ENCODE measurements at places on chromosomes 7 and 10.

GRCh38 chr10:38007991-38008390 is 2.5 kb upstream of the ZNF33A start:
- DNase-seq = no peak

GRCh38 chr7:15167912-15168311 is 265.4 kb upstream of the DGKB start:
- DNase-seq = no peak

DNA sequence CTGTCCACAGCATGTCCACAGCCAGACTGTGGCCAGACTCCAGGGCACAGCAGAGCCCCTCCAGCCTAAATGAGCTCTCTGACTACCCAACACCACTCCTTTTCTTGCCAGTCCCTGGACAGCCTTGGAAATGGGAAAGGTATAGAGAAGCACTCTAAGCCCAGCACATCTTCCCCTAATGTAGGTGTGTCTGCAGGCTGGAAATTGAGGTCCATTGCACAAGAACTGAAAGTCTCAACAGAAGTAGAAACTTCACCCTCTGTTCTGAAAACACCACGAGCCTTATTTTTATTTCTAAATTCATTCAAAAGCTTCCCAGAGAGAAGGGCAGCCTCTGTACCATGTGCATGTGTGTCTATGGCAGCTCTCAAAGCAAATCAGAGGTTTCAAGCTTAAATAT is 3.7 kb upstream of the KCNMA1 start:
- no peak for DNase-seq

- DNase-seq = no peak
These were observed 94.0 kb upstream of the TARP start for GRCh38 chr7:38367301-38367890.

DNA sequence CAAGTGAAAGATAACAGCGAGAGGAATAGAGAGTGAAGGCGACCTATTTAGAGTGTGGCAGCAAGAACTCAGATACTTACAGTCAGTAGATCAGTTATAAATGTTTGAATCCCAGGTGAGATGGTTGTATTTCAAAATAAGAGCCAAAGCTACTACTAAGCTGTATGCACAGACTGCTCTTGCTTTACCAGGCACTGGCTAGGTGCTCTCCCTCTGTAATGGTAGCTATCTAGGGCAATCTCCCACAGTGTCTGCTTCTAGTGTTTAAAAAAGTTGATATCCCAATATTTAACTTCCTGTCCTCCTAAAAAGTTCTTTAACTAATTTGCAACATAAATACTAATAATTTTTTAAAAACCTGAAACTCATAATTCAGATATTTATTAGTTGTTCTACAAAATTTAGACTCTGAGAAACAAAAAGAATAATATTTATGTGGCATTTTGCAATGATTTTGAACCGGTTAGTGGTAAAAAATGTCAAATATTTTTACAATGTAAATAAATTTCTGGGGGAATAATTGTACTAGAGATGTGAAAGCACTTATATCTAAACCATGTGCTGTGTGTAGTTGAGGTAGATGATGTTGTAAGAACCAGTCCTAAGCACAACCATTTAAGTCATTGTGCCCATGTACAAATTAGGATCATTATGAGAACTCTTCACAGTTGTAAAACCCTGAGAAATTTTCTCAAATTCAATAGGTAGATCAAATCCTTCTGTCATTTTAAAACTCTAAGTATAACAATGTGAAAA is 349.3 kb upstream of the SEMA3D start:
- no peak for DNase-seq

GRCh38 chr7:117036836-117037235 is 83.5 kb downstream of the ST7 start:
- no peak for DNase-seq

DNA sequence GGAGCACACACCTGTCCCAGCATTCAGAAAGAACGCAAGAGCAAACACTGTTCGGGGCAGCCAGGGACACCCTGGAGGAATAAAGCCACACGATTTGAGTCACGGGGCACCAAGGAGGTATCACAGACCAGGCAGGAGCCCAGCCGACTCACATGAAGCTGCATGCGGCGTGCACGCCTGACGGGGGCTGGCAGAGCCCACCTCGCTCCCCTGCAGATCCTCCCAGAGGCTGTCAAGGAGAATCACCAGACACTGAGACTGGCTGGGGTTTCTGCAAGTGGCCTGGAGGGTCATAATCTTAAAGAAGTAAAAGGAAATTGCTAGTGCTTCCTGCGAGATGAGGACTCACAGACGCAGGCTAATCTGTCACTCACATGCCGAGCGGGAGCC is 61.6 kb downstream of the TCERG1L start:
- no peak for DNase-seq

GRCh38 chr7:158247758-158248487 is 339.7 kb downstream of the PTPRN2 start:
- no peak for DNase-seq

- no peak for DNase-seq
These were observed 112.2 kb upstream of the GATA3 start for GRCh38 chr10:7942316-7942715.

DNA sequence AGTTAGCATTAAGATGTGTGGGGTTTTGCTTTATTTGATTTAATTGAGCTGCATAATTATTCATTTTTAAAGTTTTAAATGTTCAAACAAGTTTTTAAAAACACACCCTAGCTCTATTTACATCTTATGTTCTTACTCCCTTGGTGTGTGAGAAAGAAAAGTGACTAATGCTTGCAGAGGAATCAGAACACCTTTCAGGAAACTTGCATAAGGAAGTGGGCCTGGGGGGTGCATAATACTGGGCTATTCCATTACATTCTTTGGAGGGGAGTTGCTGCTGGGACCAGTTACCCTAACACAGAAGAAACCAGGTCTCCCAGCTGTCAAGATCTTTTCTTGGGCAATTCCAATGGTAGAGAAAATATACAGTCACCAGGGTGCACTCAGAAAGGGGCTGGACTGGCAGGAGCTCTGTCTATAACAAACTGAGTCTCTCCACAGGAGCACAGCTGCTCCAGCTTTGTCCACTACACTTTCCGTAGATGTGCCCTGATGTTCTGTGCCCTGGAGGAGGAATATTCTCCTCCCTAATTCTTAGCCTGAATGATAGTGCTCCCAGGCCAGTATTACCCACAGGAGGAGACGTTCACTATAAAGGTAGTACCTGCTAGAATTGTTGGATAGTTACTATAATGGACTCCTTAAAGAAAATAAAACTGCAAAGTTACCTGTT is 304.2 kb downstream of the CDC14C start:
- no peak for DNase-seq

GRCh38 chr7:105185290-105186010 is 171.4 kb downstream of the KMT2E start:
- no peak for DNase-seq

DNA sequence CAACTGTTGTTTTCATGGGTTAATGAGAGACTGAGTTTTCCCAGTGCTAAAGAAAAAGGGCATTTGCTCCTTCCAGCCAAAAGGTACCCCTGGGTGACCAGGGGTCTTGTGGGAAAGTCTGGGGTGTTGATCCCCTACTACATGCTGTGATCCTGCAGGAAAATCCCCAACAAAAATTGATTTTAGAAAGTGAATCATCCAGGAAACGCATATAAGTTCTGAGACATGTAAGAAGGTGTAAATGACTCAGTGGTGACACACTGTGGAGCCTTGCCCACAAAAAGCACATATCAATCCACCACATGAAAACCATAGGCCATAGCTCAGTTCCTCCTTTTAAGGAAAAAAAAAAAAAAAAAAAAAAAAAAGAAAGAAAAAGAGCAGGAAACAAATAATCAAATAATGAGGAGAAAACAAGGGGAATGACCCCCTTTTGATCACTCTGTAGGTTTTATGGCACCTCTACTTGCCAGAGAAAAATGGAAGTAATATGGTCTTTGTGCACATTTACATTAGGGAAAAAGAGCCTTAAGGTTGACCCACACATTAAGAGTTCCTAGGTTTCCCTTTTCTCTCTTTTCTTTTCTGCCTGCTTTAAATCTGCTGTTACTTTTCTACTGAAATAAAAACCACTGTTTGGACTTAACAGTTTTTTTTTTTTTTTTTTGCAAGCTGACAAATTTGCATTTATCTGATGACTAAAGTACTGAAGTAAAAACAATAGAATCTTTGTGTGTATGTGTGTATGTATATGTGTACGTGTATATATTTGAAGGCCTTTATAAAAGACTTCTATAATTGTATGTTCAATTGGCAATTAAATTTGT is 386.0 kb downstream of the KIF20B start:
- DNase-seq = no peak

GRCh38 chr7:20786779-20787659 is at the start of gene SP8:
Gene SP8 (minus strand): TSS chr7:20786886. CDS start chr7:20786798, 88 bp downstream.
- DNase-seq = no peak

GRCh38 chr10:33032654-33033151 is 74.7 kb upstream of the ITGB1 start:
- peak; percentile 30 for DNase-seq

- no peak for DNase-seq
These were observed 16.0 kb downstream of the MMRN2 start for GRCh38 chr10:86941426-86941825.

GRCh38 chr7:76206633-76207032 is 4.9 kb downstream of the SRRM3 start:
- DNase-seq = no peak

GRCh38 chr10:44293306-44293778 is 91.6 kb downstream of the CXCL12 start:
- no peak for DNase-seq

DNA sequence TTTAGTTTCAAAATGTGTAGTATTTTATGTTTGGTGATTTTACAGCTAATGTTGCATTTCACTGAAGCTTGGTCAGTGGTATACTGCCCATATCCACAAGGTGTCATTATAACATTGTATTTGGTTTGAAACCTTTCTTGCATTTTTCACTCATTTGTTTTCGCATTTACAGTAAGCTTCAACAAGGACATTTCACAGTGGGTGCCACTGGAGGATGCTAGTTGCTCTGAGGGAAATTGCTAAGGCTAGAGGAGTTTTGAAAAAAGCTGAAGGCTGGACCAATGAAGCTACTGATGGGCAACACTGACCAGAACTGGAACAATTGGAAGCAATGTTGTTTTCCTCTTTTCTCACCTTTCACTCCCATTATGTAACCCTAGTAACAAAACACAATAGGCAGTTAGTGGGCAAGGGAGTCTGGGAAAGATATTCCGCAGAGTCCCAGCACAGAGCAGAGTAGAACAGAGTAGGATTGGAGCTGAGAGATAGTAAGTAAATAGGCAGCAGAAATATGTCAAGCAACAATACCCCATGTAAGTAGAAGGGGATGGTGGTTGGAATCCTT is 23.6 kb upstream of the SRI start:
- DNase-seq = no peak

GRCh38 chr7:71191771-71192170 is 59.8 kb downstream of the GALNT17 start:
- no peak for DNase-seq

GRCh38 chr7:30238721-30239441 is 45.5 kb upstream of the ZNRF2 start:
- DNase-seq = peak; percentile 80

DNA sequence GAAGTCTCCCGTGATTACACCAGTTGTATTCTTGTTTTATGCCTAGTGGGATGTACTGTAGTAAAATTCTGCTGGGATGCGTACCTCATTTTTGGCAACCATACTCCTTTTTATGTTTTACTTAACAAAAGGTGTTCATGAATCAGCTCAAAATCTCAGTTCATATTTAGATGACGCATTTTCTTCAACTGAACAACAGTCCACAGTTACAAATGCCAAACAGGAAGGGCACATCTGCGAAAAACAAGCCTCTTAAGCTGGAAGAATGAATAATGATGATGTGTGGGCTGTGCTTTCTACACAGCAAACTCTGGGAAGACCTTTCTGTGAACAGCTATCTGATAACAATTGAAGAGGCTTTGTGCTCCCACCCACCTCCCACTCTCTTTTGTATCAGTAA is 68.4 kb upstream of the NRBF2 start:
- no peak for DNase-seq

DNA sequence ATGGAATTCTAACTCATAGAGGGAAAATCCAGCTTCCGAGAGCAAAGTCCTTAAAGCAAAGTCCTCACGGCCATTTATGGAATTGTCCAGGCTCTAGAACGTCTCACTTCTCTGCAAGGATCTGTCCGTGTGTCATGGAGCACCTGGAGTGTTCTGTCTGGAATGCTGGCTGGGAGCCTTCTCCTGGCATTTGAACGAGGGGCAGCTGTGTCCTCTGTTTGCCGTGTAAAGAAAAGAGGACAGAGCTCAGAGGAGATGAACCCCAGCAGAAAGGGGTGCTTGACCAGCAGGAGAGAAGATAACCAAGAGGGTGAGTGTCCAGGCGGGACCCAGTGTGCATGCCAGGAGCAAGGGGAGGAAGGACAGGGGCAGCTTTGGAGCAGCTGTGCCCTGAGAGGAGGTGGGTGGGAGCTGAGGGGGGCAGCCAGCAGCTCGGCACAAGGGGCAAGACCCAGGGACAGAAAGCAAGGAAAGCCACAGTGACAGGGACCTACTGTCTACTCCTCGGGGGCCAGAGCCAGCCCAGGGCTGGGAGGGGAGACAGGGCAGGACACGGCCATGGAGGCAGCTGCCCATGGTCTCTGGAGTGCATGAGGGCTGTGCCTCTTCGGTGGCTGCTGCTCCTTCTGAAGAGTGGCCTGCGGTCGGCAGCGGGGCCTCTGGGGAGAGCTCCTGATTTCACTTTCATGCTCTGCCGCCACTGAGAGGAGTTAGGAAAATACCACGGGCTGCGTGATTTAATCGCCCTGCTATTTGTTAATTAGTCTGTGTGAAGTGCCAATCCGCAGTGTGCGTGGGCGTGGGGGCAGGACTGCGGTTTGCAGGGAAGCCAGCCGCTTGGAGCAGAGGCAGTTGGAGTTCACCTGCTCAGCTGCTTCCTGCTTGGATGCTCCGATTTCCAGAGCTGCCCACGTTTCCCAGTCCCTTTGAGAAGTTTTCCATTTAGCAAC is 149.3 kb upstream of the SHH start:
- no peak for DNase-seq

DNA sequence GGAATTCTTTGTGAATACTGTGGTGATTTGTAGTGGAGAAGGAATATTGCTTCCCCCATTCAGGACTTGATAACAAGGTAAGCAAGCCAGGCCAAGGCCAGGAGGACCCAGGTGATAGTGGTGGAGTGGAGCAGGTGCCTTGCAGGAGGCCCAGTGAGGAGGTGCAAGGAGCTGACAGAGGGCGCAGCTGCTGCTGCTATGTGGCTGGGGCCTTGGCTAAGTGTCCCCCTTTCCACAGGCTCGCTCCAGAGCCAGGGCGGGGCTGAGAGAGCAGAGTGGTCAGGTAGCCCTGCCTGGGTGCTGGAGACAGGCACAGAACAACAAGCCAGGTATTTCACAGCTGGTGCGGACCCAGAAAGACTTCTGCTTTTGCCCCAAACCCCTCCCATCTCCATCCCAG is 162.9 kb downstream of the EGFR start:
- DNase-seq = no peak

- no peak for DNase-seq
These were observed 121.0 kb upstream of the LANCL2 start for GRCh38 chr7:55244006-55244745.

DNA sequence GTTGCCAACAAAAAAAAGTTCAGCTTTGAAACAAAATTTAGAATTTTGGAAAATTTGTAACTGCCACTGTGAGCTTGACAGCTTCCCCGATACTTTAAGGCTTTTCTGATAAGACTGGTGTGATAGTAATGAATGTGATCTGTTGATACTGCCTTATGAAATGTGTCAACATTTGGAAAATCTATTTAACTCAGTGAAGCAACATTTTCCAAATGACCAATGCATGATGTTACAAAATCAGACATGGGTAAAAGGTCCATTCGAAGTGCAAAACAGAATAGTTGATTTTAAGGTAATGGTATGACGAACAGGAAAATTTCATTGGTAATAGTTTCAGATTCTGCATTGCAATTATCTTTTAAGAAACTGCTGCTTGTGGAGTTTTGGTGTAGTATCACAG is 175.4 kb downstream of the SEM1 start:
- no peak for DNase-seq

GRCh38 chr10:59808896-59809643 is 55.8 kb upstream of the MRLN start:
- DNase-seq = peak; percentile 74

All from mucosa of gallbladder (tissue), 1 donor.